ENCODE measurements at places on chromosomes 6 and 20. TPM values are rescaled to one million over a fixed set of nuclear protein-coding genes. Genes with fewer than 3 reads are reported as not detected.

Gene NOX3
- 2.0 TPM for polyA plus RNA-seq

Gene ARMH2
- not detected for polyA plus RNA-seq

Gene RBL1
- polyA plus RNA-seq = 12.8 TPM

Gene KIFC1
- 35.4 TPM for polyA plus RNA-seq

- no peak for DNase-seq
Measured at GRCh38 chr6:74312081-74312480, 616.1 kb downstream of the CD109 start.

GRCh38 chr6:92122746-92123145, 1296.6 kb downstream of the EPHA7 start:
- DNase-seq = peak; percentile 6

GRCh38 chr20:8389381-8390036, 257.4 kb downstream of the PLCB1 start:
- peak; percentile 53 for DNase-seq

- DNase-seq = no peak
Measured at GRCh38 chr20:54153041-54153327, 20.8 kb downstream of the CYP24A1 start.

GRCh38 chr6:26155061-26155930, 68.1 kb downstream of the HFE start:
- DNase-seq = peak; percentile 35

DNA sequence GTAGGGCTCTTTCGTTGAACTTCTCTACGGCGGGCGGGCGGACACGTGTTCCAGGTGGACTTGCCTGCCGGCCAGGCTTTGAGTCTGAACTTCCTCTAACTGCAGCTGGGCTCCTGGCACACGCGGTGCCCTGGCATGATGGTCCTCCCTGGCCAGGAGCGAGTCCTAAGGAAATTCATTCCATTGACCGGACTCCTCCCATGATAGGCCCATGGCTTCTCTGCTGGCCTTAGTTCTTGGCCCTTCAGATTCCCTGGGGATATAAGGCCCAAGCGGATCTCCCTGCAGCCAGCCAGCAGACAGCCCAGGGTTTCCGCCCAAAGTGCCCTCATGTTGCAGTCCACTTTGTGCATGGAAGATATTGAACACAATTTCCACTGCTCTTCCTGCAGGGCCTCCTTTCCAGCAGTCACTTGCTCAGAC, 39.4 kb downstream of the TBC1D7 start:
- DNase-seq = no peak

GRCh38 chr6:24249926-24250325, 107.9 kb downstream of the DCDC2 start:
- DNase-seq = no peak

DNA sequence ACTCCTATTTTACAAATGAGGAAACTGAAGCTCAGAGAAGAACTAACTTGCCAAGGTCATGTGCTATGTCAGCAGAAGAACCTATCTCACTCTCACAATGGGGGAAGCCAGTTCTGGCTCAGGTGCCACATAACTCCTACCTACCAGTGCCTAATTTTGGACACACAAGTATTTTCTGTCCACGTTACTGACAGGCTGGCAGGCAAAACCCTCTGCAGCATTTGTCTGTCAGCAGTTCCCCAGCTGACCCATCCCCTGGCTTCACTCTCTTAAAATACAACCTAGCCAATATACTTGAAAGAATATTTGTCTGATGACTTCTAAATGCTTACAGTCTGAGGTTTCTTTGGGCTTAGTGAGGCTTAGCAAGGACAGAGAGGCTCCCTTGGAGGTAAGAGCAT, 15.5 kb downstream of the GSS start:
- no peak for DNase-seq

- no peak for DNase-seq
Measured at GRCh38 chr20:44335675-44336074, 1.2 kb upstream of the R3HDML start.

DNA sequence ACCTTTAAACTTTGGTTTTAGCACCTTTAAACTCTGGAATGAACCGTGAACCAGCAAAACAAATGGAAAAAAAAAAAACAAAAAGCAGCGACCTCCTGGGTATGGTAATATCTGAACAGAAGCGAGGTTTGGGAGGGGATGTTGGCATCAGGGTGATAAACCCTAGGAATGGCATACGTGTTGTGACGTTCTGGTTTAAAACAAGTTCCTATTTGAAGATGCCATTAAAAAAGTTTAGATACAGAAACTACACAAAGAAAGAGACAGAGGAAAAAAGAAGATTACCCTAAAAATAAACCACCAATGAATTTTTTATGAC, 60.4 kb downstream of the ATXN1 start:
- DNase-seq = no peak
